ENCODE measurements at places on chromosomes 4 and X.

GRCh38 chrX:39262641-39263040 is 461.4 kb downstream of the MID1IP1 start:
- no peak for DNase-seq

DNA sequence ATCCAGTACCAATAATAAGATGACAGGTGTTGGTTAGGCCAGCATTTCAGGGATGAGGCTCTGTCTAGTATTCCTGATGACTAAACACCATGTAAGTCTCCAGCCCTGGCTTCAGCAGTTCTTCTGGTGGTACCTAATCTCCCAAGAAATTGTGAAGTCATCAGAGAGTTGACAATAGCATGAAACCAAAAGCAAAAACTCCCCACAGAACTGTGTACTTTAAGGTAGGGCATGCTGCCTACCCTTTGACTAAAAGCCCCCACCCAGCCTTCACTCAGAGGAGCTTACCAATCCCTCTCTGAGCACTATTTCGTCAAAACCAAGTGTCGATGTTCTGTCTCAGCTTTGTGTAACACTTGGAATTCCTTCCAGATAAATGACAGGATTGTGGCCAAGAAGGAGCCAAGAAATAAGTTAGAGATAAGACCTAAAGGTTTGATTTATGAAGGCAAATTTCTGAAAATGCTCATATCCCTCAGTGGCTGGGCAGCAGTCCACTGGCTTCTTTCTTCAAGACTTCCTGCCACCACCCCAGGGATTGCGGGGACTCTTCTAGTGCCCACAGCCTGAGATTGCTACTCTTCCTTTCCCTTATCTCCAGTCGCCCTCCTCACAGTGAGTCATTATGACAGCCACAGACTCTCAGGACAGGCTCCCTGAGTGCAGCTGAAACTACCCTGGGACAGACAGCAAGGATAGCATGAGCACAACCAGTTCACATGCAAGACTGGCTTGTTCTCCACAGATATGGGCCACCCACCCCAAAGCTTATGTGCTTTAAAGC is 67.3 kb upstream of the LHFPL1 start:
- DNase-seq: no peak

GRCh38 chr4:45688341-45688740 is 435.5 kb downstream of the GABRG1 start:
- no peak for DNase-seq

- no peak for DNase-seq
Observed at GRCh38 chrX:2642146-2642545, 48.9 kb upstream of the CD99 start.

DNA sequence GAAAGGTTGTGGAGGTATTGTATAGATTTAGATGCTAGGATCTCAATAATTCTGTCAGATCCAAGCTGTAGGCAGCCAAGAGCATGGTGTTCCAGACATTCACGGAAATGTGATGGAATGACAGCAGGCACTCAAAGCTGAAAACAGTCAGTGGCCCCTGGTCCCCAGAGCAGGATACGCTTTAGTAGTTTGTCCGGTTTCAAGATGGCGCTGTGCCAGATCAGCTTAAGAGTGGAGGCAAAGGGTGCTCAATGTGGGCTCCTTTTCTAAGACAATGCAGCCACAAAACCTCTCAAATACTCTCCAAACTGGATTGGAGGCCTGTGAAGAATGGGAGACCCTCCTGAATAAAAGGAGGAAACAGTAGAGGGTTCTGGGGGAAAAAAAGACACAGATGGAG is 291.2 kb upstream of the HS3ST1 start:
- no peak for DNase-seq

- no peak for DNase-seq
Observed at GRCh38 chr4:124931050-124931449, 218.5 kb upstream of the ANKRD50 start.

GRCh38 chr4:183823434-183823833 is 81.7 kb upstream of the STOX2 start:
- no peak for DNase-seq

DNA sequence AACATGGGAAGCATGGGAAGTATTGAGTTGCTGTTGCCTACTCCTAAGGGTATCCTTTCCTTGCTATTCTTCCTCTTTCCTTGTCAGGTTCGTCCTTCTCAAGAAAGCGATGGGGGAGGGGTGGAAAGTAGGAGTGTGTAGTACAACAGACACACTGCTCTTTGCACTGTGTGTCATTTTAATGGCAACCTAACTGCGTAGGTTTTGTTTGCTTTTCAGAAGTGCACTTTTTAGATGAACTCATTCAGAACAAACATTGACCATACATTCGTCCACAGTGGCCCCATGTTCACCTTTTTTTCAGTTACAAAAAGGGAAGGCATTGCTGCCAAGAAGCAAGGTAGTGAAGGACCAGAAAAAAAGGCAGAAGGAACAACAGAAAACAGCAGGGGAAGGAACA is 10.2 kb upstream of the YIPF6 start:
- no peak for DNase-seq

DNA sequence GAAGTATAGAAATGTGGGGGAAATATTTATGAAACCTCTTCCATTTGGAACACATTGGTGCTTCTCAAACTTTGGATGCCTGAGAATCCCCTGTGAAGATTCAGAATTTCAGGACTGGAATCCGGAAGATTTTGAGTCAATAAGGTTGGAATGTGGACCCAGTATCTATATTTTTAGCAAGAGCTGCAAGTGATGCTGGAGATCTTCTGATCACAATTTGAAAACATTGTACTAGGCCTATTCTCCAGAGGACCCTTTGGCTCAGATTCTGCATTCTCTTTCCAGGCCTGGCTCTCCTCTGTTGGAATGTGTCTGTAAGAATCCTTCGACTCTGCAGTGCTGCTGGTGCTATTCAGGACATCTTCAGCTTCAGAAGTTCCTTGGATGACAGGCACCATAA is 2.4 kb upstream of the PKD2 start:
- DNase-seq: no peak

Data from bone marrow (tissue), 2 donors.